ENCODE measurements at places on chromosomes 5 and 9.

GRCh38 chr9:136620441-136621018 lies 42.2 kb upstream of the EGFL7 start:
- no peak for DNase-seq

- DNase-seq: peak; percentile 18
These were observed 124.7 kb upstream of the TBC1D2 start for GRCh38 chr9:98380065-98380681.

DNA sequence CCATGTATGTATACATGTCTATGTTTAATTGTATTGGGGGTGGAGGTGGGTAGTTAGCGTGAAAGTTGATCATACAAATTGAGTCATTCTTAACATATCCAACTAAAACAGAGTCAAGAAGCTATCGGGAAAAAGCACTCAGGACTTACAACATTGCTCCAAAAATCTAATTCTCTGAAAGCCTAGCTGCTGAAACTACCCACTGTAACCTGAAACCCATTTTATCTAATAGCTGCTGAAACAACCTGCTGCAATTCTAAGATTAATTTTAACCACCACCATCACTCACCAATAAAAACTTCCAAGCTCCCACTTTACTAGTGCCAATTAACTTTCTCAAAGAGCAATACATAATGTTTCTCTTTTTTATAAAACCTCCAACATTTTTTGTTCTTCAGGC lies 32.2 kb downstream of the KCNV2 start:
- DNase-seq: no peak

- no peak for DNase-seq
These were observed 67.4 kb downstream of the CARTPT start for GRCh38 chr5:71786337-71787055.
